HT1080 (cell line): ENCODE measurements at places on chromosomes 6 and 20. TPM values are rescaled to one million over a fixed set of nuclear protein-coding genes. Genes with fewer than 3 reads are reported as not detected.

DNA sequence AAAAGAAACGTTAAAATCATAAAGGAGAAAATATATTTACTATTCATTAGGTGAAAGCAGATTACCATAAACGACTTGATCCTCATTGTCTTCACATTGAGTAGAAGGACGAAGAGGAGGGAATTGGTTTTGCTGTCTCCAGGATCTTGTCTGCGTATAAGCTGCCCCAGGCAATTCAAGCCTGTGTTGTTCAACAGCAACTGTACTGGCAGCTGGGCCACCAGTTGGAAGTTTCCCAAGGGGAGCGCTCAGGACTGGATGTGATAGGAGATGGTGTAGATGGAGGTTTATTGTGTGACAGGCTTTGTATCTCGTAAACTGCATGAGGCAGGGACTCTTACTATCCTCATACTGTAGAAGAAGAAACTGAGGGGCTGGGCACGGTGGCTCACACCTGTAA is 3.9 kb upstream of the FANCE start:
- DNase-seq: no peak

DNA sequence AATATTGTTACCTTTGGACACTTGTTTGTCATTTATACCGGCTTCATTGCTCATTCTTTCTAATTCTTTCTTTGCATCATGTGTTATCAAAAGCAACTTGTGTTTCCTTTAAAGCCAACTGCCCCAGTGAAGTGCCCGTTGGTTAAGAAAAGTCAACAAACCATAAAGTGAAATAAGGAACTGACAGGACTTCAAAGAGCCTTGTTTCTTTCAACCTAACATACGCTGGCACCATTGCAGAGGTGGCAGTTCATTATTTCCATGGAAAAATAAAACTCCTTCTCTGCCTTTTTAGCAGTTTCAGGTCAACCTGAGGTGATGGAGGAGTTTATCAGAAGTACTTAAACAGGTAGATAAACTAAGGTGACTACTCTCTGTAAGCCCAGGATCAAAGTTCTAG is 28.8 kb downstream of the FERMT1 start:
- no peak for DNase-seq

DNA sequence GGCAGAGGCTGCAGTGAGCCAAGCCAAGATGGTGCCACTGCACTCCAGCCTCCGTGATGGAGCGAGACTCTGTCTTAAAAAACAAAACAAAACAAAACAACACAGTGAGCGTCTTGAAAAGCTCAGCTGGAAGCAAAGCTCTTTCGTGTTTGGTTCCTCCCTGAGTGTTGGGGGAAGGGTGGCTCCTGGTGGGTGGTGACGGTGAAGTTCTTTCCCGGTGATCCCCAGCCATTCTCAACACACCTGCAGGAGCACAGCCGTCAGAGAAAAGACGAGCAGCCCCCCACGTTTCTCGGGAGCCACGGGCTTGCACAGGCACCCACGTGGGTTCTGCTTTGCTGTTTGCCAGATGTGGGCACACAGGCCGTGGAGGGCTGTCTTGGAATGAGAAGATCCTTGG is 3.2 kb downstream of the BHLHE23 start:
- DNase-seq: no peak

GRCh38 chr20:37282556-37282955 is 6.9 kb upstream of the MANBAL start:
- peak; percentile 47 for DNase-seq

GRCh38 chr6:63844287-63844686 is 208.7 kb downstream of the PHF3 start:
- DNase-seq: no peak

Gene ADTRP
- 6.5 and 11.6 TPM in 2 replicates for total RNA-seq
